Foreskin melanocyte (primary cell): ENCODE measurements at places on chromosomes 7 and 10.

DNA sequence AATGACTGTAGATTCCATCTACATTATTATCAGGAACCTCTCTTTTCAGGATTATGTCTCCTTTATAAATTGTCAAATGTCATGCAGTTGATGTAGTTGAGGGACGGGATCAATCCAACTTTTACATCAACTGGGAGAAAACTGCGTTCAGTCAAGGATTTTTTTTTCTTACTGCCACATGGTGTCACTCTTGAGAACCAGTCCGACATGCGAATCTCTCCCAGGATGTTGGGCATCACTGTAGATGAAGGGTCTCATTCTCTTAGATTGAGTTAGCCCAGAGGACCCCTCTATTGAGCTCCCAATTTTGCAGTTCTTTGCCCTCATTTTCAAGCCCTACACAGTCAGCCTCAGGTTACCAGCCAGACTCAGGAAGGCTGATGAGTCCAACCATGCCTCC lies 120.3 kb upstream of the PTPRZ1 start:
- no peak for DNase-seq

GRCh38 chr10:3054851-3055199 lies 12.5 kb upstream of the PFKP start:
- no peak for DNase-seq

GRCh38 chr10:119378737-119379067 lies 163.8 kb downstream of the RGS10 start:
- no peak for DNase-seq

DNA sequence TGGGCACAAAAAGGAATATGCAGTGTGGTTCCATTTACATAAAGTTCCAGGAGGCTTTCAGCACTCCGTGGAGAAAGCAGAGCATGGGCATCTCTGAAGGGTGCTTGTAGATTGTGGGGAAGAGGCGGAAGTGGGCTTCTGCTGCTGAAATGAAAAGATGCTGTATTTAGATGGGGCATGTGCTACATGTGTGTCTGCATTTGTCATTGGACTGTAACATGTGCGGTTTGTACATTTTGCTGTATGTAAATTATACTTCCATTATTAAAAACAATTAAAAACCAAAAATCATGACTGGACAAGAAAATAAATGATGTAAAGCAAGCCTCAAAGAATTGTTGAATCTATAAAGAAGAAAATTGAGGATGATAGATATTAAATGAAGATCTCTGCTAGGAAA lies 334.0 kb downstream of the WDR37 start:
- no peak for DNase-seq

DNA sequence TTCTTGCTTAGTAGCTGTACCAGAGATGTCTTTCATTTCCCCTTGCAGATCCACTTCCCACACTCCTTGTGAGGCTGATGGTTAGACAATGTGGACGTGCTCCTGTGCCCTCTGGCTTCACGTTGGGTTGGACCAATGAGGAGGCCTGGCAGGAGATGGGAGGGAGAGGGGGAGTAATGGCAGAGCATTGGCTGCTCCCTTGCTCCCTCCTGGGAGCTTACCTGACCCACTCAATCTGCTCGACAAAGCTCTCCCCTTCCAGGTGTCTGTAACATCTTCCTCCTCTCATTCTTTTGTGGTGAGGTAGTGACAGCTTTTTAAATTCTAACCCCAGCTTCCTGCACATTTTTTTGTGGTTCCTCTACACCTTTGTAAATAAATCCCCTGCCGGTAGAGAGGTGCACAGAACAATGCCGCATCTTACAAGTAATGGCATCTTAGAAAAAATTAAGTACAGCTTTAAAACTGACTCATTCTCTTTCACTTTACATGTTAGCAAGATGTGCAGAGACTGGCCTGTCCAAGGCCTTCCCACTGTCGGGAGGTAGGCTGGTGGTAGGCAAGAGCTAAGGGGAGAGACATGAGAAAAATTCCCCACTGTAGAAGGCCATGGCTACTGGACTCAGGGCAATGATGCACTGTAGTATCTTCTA lies 134.3 kb downstream of the HTR7 start:
- no peak for DNase-seq

- peak; percentile 87 for DNase-seq
These were observed 9.3 kb upstream of the TSPAN14 start for GRCh38 chr10:80444646-80445319.

GRCh38 chr7:117871778-117872538 lies 1.3 kb downstream of the CTTNBP2 start:
- no peak for DNase-seq

DNA sequence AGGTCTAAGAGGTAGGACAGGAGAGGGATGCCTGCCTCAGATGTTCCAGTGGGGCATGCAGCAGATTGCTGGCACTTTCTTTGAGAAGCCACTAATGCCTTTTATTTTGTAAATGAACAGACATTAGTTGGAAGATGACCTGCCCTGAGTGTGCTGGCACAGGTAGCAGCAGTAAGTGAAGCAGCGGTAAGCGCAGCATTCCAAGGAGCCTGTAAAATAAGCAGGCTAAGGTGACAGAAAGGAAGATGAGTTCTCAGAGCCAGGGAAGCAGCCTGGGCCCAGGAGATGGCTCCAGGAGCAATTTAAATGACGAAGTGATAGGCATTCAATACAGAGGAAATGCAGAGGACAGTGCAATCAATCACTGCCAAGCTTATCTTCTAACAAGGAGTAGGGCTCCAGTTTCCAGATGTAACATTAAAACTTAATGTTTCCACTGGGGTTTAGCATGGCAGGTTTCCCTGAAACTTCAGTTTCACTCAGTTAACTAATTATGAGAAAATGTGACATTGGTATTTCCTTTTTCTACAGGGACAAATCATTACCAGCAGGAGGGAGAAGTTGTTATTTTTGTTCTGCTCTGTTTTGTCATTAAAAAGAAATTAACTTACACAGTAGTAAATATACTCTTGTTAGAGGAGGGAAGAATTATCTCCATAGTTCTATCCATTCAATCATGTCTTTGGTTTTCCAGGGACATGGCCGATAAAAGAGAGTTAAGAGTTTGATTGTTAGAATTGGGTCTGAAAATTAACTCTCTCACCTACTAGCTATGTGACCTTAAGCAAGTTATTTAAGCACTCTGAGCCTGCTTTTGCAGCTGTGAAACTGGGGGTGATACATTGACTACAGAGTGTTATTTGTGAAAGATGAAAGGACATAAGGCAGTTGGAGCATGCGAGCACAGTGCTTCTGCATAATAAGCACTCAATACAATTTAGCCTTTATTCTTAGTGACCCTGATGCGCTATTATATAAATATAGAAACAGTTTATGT lies 96.6 kb upstream of the PTN start:
- peak; percentile 87 for DNase-seq
